ENCODE measurements at places on chromosomes 7 and 10.

GRCh38 chr7:158702944-158703343 lies 1.7 kb downstream of the NCAPG2 start:
- H3K27me3 ChIP-seq = no peaks in the 10 kb centered on the region
- H3K36me3 ChIP-seq = peaks cover 7% of the 10 kb centered on the region
- peak overlapping the region; percentile 46 for H3K27ac ChIP-seq
- peaks cover 19% of the 10 kb centered on the region for H3K4me1 ChIP-seq
- peak overlapping the region; percentile 44 for H3K4me3 ChIP-seq
- no peak for DNase-seq

DNA sequence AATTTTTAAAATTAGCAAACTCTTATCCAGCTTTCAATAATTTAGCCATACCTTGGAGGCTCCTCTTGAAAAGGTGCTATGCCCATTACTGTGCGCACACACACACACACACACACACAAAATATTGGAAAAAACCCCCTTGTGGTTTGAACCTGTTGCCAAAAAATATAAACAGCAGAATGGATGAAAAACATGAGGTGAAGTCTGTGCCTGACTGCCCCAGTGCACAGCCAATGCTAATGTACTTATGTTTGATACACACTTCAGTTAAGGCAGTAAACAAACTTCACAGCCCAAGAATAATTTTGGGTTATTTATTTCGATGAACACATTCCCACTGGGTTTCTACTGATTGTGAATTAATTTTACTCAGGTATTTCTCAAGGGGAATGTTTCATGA lies 113.2 kb upstream of the SEM1 start:
- H3K27ac ChIP-seq = no peak overlapping the region
- H3K36me3 ChIP-seq = no peaks in the 10 kb centered on the region
- no peak overlapping the region for H3K4me3 ChIP-seq

DNA sequence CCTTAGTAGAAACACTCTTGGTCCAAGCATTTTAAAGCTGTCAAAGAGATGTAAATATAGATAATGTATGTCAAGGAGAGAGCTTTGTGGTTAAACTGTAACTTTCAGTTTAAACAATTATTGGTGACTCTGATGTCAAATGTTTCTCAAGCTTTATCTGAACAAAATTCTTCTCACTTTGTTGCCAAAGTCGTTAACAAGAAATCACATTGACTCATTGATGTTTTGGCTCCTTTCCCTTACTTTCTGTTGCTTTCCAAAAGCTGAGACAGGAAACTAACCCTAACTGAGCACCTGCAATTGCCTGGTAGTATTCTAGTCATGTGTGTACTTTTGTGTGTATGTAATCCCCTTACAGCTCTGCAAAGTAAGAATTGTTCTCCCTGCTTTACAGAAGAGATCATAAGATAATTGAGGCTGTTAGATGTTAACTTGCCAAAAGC lies 108.5 kb downstream of the CFTR start:
- no peaks in the 10 kb centered on the region for H3K4me1 ChIP-seq
- no peak overlapping the region for H3K27ac ChIP-seq
- H3K27me3 ChIP-seq = peaks cover 1% of the 10 kb centered on the region
- DNase-seq = no peak
- H3K36me3 ChIP-seq = no peaks in the 10 kb centered on the region
- no peak overlapping the region for H3K4me3 ChIP-seq

GRCh38 chr7:155702616-155703015 lies 58.2 kb downstream of the RBM33 start:
- DNase-seq = no peak
- H3K27ac ChIP-seq = no peak overlapping the region
- H3K36me3 ChIP-seq = no peaks in the 10 kb centered on the region
- no peak overlapping the region for H3K4me3 ChIP-seq

- no peak overlapping the region for H3K27ac ChIP-seq
- peaks cover 3% of the 10 kb centered on the region for H3K36me3 ChIP-seq
- no peaks in the 10 kb centered on the region for H3K27me3 ChIP-seq
- DNase-seq = no peak
- no peak overlapping the region for H3K4me3 ChIP-seq
Measured at GRCh38 chr7:7504910-7505704, 30.6 kb downstream of the COL28A1 start.

DNA sequence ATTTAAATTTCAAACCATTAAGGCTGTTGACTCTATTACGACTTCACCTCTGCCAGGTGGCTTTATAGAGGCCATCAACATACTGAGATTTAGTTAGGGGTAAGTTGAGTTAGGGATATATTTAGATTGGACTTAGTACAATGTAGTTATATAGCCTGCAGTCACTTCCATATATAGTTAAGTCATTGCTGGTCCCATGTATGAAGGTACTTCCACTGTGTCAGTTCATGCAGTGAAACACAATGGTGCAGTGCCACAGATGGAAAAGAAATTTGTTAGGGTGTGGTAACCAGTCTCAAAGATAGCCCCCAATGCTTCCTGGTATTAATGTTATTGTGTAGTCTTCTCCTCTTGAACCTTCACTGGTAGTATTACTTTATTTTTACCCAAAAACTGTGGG lies 12.6 kb upstream of the TSPAN13 start:
- H3K4me3 ChIP-seq = no peak overlapping the region
- no peaks in the 10 kb centered on the region for H3K4me1 ChIP-seq
- H3K27me3 ChIP-seq = peaks cover 9% of the 10 kb centered on the region
- no peaks in the 10 kb centered on the region for H3K36me3 ChIP-seq

GRCh38 chr10:34628174-34628796 lies 186.8 kb downstream of the PARD3 start:
- H3K27ac ChIP-seq = no peak overlapping the region
- no peaks in the 10 kb centered on the region for H3K4me1 ChIP-seq
- no peaks in the 10 kb centered on the region for H3K36me3 ChIP-seq

DNA sequence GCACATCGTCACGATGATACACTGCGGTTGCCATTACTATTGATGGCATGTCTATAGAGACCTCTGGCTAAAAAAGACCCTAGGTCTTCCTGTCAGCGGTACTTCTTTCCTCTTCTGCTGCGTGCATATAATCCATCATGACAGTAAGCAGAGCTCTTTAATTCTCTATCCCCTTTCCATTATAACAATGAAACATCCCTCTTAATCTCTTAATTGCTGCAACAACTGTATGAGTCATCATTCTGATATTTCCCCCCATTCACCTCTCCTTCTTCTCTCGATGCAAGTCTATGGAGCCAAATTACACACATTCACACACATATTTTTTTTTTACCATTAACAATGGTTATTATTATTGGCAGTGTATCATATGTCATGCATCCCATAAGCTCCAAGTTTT lies 45.2 kb upstream of the AKR1E2 start:
- DNase-seq = no peak
- no peaks in the 10 kb centered on the region for H3K27me3 ChIP-seq
- H3K4me3 ChIP-seq = no peak overlapping the region
- H3K27ac ChIP-seq = no peak overlapping the region
- no peaks in the 10 kb centered on the region for H3K4me1 ChIP-seq
- H3K36me3 ChIP-seq = no peaks in the 10 kb centered on the region

GRCh38 chr10:131618587-131619267 lies 282.1 kb upstream of the PPP2R2D start:
- H3K27ac ChIP-seq = no peak overlapping the region
- H3K4me3 ChIP-seq = no peak overlapping the region
- peaks cover 2% of the 10 kb centered on the region for H3K27me3 ChIP-seq
- DNase-seq = no peak
